ENCODE measurements at places on chromosomes 4 and X. TPM values are rescaled to one million over a fixed set of nuclear protein-coding genes. Genes with fewer than 3 reads are reported as not detected.

GRCh38 chrX:40460926-40461325 lies 119.8 kb upstream of the ATP6AP2 start:
- DNase-seq, result no peak

GRCh38 chr4:126051689-126052424 lies 737.1 kb downstream of the FAT4 start:
- DNase-seq, result no peak

GRCh38 chr4:168741281-168742173 lies 244.7 kb downstream of the PALLD start:
- no peak for DNase-seq

The PARM1 gene
- 61.7 TPM for total RNA-seq

The CCSER1 gene
- total RNA-seq, result 54.6 TPM

The MAGEA4 gene
- not detected for total RNA-seq

DNA sequence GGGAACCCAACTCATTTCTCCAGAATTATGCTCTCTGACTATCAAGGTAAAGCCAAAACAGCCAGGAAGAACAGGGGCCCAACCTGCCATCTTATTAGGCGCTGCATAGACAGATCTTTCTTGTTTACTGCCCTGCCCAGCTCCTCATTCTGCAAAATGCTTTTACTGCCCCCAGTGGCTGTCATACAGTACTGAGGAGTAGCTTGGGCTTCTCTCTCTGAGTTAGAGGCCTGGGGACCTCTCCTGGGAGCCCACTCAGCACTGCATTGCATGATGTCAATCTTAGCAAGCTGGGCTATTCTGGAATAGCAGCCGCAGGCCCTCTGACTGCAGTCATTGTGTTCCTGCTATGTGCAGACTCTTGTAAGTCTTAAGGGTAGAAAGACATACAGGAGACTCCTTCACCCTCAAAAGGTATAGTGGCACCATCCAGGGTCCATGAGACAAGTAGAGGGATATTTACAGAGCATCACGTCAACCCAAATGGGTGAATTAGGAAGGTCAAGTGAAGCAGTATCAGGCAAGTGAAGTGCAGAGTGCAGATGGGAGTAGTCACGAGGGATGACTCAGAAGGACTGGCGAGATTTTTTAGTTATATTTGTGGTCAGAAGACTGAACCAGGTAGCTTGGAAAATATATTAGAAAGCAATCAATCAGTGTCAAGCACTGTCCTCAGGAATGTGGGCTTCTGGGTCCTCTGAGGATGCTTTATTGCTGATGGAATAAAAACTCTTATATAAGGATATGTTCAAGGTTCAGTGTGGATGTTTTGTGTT lies 294.1 kb upstream of the SFRP2 start:
- DNase-seq, result no peak

- DNase-seq, result no peak
Measured at GRCh38 chrX:38982370-38982769, 181.1 kb downstream of the MID1IP1 start.

The GAGE12J gene
- not detected for total RNA-seq

The F9 gene
- total RNA-seq, result not detected

The PDGFC gene
- total RNA-seq, result 20.6 TPM

GRCh38 chr4:94235825-94236224 lies 28.2 kb downstream of the SMARCAD1 start:
- no peak for DNase-seq

GRCh38 chrX:72052415-72053090 lies 79.2 kb downstream of the RTL5 start:
- no peak for DNase-seq

The IDS gene
- 59.5 TPM for total RNA-seq

The PRRG1 gene
- 5.4 TPM for total RNA-seq

The ARMCX1 gene
- 5.2 TPM for total RNA-seq

DNA sequence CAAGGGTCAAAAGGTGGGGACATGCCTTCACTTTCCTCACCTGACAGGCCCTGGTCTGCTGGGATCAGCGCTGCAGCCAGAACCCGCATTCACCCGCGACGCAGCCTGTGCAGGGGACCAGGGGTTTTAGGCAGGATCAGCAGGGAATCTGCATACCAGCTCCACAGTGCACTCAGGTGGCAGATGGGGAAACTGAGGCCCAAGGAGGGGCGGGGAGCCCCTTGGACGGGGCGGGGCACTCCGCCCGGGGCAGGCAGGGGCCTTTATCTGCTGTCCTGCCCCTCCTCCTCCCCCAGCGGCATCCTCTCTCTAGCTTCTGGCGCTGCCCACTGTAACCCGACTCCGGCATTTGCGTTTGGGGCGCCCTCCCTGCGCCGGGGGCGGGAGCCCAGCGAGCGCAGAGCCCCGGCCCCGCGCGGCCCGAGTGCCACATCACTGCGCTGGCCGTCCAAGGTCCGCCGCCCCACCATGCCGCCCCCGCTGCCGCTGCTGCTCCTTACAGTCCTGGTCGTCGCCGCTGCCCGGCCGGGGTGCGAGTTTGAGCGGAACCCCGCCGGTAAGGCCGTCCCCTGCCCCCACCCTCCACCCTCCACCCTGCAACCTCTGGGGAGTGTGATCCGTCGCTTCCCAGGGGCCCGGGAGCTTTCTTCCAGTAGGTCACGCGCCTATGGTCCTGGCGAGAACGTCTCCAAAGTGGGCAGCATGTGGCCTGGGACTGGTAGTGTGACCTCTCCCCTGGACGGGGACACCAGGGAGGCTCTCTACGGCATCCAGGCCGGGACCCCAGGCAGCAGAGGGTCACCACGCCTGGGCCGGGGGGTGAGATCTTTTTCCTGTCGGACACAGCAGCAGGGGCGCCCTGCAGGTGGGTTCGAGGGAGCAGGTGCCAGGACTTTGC lies at the start of gene CPZ:
Gene CPZ, plus strand, starts transcription at position 400 of the 898 bp plus-strand sequence. Its CDS starts 69 bp downstream, at position 469.
- no peak for DNase-seq

DNA sequence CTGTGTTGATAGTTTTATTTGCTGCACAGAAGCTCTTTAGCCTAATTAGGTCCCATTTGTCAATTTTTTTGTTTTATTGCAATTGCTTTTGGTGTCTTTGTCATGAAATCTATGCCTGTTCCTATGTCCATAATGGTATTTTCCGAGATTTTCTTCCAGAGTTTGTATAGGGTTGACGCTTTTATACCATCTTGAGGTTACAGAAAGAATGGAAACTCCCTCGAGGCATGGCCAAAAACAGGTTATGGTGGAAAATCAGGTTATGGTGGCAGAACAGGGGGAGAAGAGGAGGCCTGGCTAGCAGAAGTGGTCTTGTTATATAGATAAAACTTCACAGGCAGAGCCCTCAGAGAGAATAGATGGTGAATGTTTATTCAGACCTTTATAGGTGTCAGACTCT lies 21.6 kb downstream of the OPHN1 start:
- DNase-seq, result no peak

- DNase-seq, result no peak
Measured at GRCh38 chr4:80196922-80197573, at the start of gene PRDM8. Gene PRDM8, plus strand, starts transcription at chr4:80197503. Its CDS starts 2,578 bp downstream, at chr4:80200081.

The SPARCL1 gene
- 228 TPM for total RNA-seq

The PCDH19 gene
- total RNA-seq, result 0.37 TPM

- DNase-seq, result no peak
Measured at GRCh38 chrX:51148848-51149247, 183.8 kb upstream of the NUDT10 start.

GRCh38 chrX:154349359-154349935 lies 25.0 kb downstream of the FLNA start:
- DNase-seq, result peak; percentile 11

The MAGED4B gene
- 2.9 TPM for total RNA-seq

GRCh38 chr4:43990551-43990950 lies 458.1 kb downstream of the KCTD8 start:
- DNase-seq, result no peak

The ERVMER34-1 gene
- total RNA-seq, result 0.20 TPM

DNA sequence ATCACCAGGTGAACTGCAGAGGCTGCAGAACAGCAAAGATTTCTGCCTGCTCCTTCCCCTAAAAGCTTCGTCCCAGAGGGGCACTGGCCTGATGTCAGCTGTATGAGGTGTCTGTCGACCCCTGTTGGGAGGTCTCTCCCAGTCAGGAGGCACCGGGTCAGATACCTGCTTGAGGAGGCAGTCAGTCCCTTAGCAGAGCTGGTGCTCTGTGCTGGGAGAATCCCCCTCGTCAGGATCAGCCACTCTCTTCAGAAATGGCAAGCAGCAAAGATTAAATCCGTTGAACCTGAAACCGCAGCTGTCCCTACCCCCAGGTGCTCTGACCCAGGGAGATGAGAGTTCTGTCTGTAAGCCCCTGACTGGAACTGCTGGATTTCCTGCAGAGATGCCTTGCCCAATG lies 1166.3 kb upstream of the ADGRL3 start:
- DNase-seq, result no peak

- no peak for DNase-seq
Measured at GRCh38 chrX:140149761-140150160, 184.4 kb upstream of the CXorf66 start.

The CD38 gene
- 7.5 TPM for total RNA-seq

The ZBTB49 gene
- total RNA-seq, result 7.0 TPM

The GNRHR gene
- total RNA-seq, result not detected

The TMEM156 gene
- not detected for total RNA-seq

- DNase-seq, result no peak
Measured at GRCh38 chr4:113440371-113440770, 321.2 kb downstream of the CAMK2D start.

The PFKFB1 gene
- 0.32 TPM for total RNA-seq

The RASGEF1B gene
- 14.1 TPM for total RNA-seq

DNA sequence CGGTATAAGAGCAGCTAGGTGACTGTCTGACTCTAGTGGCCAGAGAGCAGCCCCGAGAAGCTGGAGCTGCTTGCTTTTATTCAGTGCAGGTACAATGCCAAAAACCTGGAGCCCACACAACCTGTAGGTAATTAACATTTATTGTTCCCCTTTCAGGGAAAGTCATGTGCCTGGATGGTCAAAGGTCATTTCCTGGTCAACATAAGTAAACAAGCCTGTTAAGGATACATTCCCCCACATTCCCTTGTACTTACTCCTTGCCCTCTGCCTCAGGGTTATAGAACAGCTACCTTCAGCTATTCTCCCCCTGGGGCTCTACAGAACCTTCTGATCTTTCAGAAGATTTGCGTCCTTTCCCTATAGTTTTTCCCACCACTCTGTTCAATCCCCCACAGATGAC lies 253.4 kb downstream of the TMA16 start:
- no peak for DNase-seq

- DNase-seq, result peak; percentile 16
Measured at GRCh38 chrX:64204252-64204651, 1.3 kb downstream of the AMER1 start.

DNA sequence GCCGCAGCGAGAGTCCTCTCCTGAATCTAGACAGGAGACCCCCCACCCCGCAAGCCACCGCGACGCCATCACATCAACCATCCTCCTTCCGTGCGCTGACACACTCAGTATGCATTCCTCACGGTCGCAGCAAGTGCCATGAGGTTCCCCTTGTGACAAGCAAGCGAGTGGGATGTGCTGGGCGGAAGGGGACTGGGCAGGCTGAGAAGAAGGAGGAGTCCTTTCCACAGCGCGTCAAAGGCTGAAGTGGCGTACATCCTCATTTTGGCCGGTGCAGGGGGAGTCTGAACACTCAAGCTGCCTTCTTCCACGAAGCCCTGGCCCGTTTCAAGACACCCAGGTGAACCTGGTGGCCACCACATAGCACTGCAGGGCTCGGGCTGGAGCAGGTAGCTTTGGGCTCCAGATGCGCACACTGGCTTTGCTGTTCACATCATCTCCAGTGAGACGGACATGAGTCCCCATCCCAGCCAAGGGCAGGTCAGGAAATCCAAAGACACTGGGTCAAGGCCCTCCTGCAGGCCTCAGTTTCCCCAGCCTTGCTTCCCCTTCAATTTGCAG lies 30.4 kb downstream of the CCNQ start:
- DNase-seq, result no peak

DNA sequence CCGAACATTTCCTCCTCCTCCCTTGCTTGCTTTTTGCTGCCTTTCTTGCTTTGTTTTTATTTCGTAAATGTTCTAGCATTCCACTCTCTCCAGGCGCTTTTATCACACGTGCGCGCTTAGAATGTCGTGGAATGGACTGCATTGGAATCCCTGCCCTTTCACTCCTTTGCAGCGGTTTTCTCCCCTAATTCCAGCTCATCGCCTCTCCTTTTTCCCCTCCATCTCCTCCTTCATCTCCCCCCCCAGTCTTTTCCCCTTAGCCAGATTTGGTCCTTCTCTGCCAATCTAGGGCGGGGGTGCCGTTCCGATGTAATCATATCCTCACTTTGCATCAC lies 579 bp downstream of the OGT start:
- DNase-seq, result no peak

DNA sequence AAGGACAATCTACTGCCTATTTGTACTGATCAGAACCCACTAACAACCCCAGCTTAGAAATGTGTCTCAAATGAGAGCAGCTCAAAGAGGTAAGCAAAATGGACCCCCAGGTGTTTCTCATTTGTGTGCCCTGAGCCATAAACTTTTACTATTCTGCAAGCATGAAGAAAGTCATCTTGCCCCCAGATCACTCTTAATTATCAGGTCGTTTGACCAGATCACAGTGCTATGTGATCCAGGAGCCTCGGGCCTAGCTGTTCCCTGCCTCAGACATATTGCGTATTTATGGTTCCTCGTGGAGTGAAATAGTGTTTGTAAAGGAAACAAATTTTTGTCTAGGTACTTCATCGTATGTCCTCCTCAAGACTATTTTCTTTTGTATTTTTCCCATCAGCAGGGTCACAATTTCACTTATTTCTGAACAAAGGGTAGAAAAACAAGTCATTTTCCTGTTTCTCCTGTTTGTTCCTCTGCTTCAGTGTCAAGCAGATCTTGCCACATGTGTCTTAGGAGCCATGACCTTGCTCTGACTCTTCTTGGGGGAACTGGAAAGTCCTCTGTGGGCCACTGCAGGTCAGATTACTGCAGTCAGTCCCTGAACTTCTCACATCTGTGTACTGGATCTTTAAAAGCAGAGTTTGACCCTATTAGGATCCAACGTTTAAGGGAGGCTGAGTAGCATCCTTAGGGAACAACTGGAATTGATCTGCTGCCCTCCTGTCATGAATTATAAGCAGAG lies 194.9 kb downstream of the PALLD start:
- DNase-seq, result no peak

- peak; percentile 68 for DNase-seq
Measured at GRCh38 chr4:56958111-56958517, 19.3 kb downstream of the NOA1 start.

GRCh38 chr4:16206848-16207247 lies 19.4 kb downstream of the TAPT1 start:
- no peak for DNase-seq

The UGT2A2 gene
- not detected for total RNA-seq

DNA sequence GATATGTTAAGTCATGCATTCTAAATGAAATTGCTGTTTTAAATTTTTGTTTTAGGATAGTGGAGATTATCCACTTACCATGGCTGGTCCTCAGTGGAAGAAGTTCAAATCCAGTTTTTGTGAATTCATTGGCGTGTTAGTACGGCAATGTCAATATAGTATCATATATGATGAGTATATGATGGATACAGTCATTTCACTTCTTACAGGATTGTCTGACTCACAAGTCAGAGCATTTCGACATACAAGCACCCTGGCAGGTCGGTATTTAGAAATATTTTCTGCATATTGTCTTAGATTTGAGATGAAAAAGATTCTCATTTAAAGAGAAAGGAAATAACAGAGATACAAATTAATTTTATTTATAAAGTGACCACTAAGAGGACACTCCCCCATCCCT lies 83.6 kb downstream of the STAG2 start:
- no peak for DNase-seq

The SAP30 gene
- 14.3 TPM for total RNA-seq

Data from transverse colon (tissue), 4 donors.